ENCODE measurements at places on chromosomes 5 and 9.
A peak's percentile ranks its signal among the peaks of the same experiment; 100 is the strongest.

- no peak for DNase-seq
Measured at GRCh38 chr9:18067548-18068120, 406.3 kb upstream of the ADAMTSL1 start.

DNA sequence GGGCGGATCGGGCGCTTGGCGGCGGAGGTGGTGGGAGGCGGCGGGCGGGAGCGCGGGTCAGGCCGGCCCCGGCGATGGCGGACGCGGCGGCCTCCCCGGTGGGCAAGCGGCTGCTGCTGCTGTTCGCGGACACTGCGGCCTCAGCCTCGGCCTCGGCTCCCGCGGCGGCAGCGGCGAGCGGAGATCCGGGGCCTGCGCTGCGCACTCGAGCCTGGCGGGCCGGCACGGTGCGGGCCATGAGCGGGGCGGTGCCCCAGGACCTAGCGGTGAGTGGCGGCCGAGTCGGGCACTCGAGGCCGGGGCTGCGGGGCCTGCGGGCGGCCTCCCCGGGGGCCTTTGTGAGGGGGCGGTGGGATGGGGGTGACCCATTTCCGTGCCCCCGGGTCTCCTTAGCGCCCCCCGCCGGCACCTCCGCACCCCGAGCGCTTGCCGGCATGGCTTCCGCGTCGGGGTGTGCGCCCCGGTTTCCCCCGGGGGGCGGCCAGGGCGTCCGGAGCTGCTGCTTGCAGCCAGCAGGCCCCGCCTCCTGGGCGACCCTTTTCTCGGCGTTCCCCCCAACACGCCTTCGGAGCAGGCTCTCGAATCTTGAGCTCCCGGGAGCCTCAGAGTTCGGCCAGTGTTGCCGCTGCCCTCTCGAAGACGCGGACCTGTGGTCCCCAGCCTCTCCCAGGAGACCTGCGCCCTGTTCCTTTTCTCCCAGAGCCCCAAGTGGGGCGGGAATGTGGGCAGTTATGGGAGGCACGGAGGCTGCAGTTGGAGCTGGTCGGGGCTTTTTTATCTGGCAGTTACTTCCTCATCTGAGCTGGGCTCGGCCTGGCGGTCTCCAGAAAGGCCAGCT is 456 bp downstream of the KDM3B start:
- peak; percentile 80 for DNase-seq

DNA sequence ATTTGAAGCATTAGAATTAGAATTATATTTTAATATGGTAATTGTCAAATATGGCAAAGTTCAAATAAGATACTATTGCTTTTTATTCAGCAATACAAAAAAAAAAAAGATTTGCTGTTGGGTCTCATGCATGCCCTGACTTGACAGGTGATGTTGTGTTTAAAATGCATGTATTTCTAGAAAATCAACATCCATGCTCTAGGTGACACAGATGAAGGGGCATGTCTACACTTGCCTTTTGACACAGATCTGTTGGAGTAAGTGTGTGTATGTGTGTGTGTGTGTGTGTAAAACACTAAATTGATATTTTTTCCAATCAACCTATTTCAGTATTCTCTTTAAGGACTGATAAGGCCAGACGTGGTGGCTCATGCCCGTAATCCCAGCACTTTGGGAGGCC is 38.1 kb upstream of the SMARCA2 start:
- DNase-seq = no peak

- no peak for DNase-seq
Measured at GRCh38 chr9:14307989-14308852, 5.7 kb downstream of the NFIB start.

DNA sequence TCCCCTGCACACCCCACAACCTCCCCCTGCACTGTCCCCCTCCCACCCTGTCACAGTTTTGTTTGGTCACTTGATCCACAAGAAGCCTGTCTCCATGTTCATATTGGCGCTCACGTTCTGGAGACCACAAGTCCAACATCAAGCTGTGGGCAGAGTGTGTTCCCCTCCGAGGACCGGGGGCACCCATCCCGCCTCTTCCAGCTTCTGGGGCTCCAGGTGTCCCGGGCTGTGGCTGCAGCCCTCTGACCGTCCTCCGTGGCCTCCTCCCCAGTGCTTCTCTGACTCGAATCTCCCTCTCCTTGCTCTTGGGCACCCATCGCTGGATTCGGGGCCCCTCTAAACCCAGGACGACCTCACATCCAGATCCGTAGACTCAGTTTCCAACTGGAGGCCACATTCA is 49.2 kb downstream of the PLEKHG4B start:
- DNase-seq = peak; percentile 22

- DNase-seq = no peak
Measured at GRCh38 chr9:107016383-107016782, 153.4 kb downstream of the ZNF462 start.

GRCh38 chr9:18343784-18344183 is 130.2 kb upstream of the ADAMTSL1 start:
- no peak for DNase-seq

GRCh38 chr9:28653216-28653615 is 1079.9 kb upstream of the C9orf72 start:
- DNase-seq = no peak

- DNase-seq = no peak
Measured at GRCh38 chr5:64595031-64595855, 89.4 kb downstream of the RGS7BP start.

GRCh38 chr5:67240065-67240464 is 43.5 kb upstream of the CD180 start:
- no peak for DNase-seq

- DNase-seq = no peak
Measured at GRCh38 chr9:131529597-131530545, 1.2 kb downstream of the UCK1 start.

DNA sequence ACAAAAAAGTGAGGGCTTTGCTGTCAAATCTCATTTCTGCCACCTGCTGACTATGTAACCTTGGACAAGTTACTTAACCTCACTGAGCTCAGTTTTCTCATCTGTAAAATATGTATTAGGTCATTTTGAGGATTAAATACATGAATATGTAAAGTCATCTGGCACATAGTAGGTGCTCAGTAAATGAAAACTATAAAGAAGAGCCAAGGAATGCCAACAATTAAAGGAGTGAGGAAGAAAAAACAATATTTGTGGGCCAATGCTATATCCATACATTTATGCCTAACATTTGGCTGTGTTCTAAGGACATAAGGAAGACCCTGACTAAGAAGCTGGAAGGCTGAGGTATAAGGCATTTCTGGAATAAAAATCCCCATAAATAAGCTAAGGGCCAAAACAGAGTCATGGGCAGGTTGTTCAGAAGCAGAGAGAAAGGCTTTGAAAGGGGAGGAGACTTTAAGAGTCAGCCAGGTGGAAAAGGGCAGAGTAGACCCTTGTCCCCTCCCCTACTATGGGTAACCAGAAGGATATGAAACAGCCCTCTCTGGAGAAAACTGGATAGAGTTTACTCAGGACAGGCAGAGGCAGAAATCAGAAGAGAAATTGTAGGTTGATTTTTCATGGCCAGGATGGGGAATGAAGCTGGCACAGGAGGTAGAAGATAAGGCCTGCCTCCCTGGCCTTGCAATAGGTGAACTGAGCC is 47.6 kb upstream of the SIL1 start:
- no peak for DNase-seq

- DNase-seq = no peak
Measured at GRCh38 chr5:148393390-148393741, 9.6 kb downstream of the FBXO38 start.

DNA sequence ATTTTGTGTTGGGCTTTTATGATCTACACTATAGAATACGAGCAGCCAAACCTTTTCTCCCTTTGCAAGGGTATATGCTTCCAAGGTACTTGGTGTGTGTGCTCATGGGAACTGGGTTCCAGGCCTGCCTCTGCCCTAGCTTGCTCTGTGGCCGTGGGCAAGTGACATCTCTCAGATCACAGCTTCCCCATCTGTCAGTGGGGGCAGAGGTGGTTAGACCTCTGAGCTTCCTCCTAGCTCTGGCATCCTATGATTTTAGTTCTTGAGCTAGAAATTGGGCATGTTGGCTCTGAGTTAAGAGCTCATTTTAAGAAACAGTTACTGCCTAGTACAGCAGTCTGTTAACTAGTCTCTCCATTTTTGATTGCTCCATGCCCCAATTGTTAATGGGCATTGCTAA is 12.5 kb upstream of the CCNJL start:
- no peak for DNase-seq

DNA sequence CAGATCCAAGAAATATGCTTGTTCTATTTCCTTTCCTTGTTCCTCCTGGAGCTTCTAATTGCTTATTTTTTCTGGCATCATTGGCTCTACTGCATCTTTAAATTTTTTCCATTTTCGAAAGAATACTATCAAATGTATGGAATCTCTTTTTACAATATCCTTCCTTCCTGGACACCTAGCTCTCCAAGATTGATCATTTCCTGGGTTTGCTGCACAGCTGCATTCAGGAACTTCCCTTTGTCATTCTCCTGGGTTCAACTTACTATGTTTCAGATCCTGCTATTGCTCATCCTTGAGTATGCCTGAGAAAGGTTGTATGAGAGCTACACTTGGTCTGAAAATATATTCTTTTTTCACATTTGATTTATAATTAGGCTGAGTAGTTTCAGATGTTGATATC is 73.7 kb upstream of the ERCC6L2 start:
- DNase-seq = no peak

GRCh38 chr5:135203593-135204036 is 169.6 kb upstream of the PITX1 start:
- DNase-seq = no peak

- DNase-seq = peak; percentile 37
Measured at GRCh38 chr9:111803924-111804323, 9.2 kb upstream of the SHOC1 start.

- DNase-seq = no peak
Measured at GRCh38 chr5:135978212-135978631, 23.4 kb upstream of the LECT2 start.

- DNase-seq = no peak
Measured at GRCh38 chr9:121844098-121844497, 192.7 kb downstream of the DAB2IP start.

- DNase-seq = no peak
Measured at GRCh38 chr9:5449521-5450358, 602 bp upstream of the CD274 start.

DNA sequence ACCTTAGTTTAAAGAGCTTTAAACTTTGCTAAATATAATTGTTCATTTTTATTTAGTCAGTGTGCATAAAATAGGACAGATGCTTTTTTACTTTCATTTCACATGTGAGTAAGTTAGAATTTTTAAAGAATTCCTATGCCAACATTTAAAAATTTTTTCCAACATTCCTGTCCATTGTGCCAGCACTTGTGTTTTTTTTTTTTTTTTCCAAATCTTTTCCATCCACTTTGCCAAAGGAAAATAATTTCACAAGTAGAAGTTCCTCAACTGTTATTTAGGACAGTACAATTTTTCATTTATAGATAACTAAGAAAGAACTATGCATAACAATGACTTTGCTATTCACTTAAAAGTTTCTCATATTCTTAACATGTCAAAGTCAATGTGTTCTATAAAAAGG is 189.5 kb downstream of the ADAMTS6 start:
- no peak for DNase-seq

DNA sequence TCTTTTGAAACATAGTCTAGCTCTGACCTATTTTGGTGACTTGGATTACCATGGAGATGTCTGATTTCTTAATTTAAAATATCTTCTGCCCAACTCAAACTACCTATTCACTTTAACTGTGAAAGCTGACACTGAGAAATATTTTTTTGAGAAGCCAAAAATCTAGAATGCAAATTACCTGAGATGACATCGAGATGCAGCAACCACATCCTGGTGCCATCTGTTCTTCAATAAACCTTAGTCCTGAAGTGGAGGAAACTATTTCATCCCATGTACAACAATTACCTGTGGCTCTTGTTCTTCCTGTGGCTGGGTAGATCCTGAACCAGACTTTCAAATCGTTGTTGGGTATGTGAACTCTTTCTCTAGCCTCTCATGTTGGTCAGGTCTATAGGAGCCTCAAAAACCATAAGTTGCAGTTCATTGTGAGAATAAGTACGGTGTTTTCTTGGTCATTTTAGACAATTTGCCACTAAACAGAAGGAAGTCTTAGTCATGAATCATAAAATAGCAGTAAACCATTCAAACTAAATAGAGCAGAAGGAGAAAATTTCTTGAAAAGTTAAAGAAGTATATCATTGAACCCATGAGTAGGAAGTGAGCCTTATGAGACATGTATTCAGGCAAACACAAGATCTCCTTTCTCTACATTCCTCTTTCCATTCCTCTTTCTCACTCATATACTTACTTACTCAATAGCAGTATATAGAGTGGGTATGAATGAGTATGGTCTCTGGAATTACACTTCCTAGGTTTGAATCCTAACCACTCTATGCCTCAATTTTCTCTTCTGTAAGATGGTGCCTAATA is 176.0 kb downstream of the HMHB1 start:
- DNase-seq = no peak

DNA sequence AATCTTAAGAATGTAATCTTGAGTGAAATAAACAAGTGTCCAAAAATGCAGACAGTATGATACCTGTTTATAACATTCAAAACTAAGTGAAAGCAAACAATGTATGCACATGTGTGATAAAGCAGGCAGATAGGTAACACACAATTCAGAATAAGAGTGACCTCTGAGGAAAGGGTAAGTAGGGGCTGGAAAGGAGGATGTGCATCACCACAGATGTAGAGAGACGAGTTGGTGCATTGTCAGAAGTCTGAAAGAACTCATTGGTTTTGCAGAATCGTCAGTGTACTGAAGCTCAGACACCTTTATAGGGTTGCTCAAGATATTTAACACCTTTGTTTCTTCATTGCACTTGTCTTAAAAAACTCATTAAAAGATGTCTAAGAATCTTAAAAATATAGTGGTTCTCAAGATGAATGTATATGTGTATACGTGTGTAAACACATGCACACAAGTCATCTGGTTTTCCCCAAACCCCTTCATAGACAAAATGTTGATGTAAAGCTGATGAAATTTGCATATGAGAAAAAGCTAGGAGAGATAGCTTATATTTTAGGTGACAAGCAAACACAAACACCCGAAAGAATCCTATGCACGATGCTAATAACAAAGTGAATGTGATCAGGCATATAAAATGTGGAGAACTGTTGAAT is 197.6 kb upstream of the MEF2C start:
- no peak for DNase-seq

DNA sequence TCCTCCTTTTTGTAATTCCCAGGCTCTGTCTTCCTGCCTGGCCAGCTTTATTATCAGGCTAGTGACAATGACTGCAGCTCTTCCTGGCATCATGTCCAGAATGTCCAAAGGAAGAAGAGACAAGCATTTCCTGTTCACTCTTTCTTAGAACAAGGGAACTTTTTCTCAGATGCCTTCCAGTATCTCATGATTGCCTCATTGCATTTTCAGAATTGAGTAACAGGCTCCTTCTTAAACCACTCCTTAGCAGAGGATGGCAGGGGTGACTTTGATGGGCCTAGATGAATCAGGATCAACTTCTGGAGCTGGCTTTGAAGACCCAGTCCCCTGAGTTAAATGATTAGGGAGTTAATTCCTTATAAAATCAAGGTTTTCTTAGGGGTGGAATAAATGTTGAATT is 92.9 kb upstream of the RASGRF2 start:
- no peak for DNase-seq

- no peak for DNase-seq
Measured at GRCh38 chr5:81572201-81572600, 178.3 kb upstream of the ACOT12 start.

GRCh38 chr9:131398204-131398603 is 4.3 kb downstream of the PRRC2B start:
- no peak for DNase-seq
